ENCODE measurements at places on chromosomes 5 and 9. TPM values are rescaled to one million over a fixed set of nuclear protein-coding genes. Genes with fewer than 3 reads are reported as not detected.

GABRA1 gene
- 0.10 TPM for total RNA-seq

PCDHGA7 gene
- 0.25 TPM for total RNA-seq

PCDHA1 gene
- not detected for total RNA-seq

PCDHGA5 gene
- total RNA-seq: not detected

LCN1 gene
- not detected for total RNA-seq

KCTD16 gene
- not detected for total RNA-seq
